Smooth muscle cell of trachea (primary cell): ENCODE measurements at places on chromosomes 2 and 18. TPM values are rescaled to one million over a fixed set of nuclear protein-coding genes. Genes with fewer than 3 reads are reported as not detected.

The AMER3 gene
- total RNA-seq: under 0.01 TPM in 1 of 2 replicates, not detected in the other

The SERPINB8 gene
- total RNA-seq: 7.4 and 15.1 TPM in 2 replicates

The DES gene
- total RNA-seq: 1.6 and 6.3 TPM in 2 replicates

The TMEM198 gene
- 0.73 and 2.3 TPM in 2 replicates for total RNA-seq

The POTEJ gene
- not detected in 2 replicates for total RNA-seq

The SCYGR4 gene
- total RNA-seq: not detected in 2 replicates

The UPP2 gene
- total RNA-seq: under 0.01 TPM in 1 of 2 replicates, not detected in the other

The PRPF40A gene
- total RNA-seq: 103 and 135 TPM in 2 replicates

The C18orf32 gene
- total RNA-seq: 11.9 and 15.5 TPM in 2 replicates

The HJURP gene
- 1.5 and 21.8 TPM in 2 replicates for total RNA-seq

The MC4R gene
- not detected in 2 replicates for total RNA-seq

The ZNF804A gene
- 1.9 and 2.3 TPM in 2 replicates for total RNA-seq

The SULT6B1 gene
- total RNA-seq: not detected in 2 replicates
